ENCODE measurements at places on chromosomes 1 and 21. TPM values are rescaled to one million over a fixed set of nuclear protein-coding genes. Genes with fewer than 3 reads are reported as not detected.

Gene PER3
- 0.11 TPM for total RNA-seq

Gene TTC22
- total RNA-seq, result 4.2 TPM

Gene ACKR1
- total RNA-seq, result 0.35 TPM

Gene EFCAB7
- total RNA-seq, result 5.7 TPM

Gene C8A
- 0.19 TPM for total RNA-seq

Gene RIMKLA
- total RNA-seq, result 0.19 TPM

Gene CAMK2N1
- 0.23 TPM for total RNA-seq

Gene KCND3
- total RNA-seq, result not detected

GRCh38 chr1:101178688-101179491, 57.9 kb upstream of the S1PR1 start:
- no peaks in the 10 kb centered on the region for H3K36me3 ChIP-seq
- peak overlapping the region; percentile 94 for H3K27ac ChIP-seq
- peaks cover 16% of the 10 kb centered on the region for H3K4me1 ChIP-seq
- H3K27me3 ChIP-seq, result no peaks in the 10 kb centered on the region

DNA sequence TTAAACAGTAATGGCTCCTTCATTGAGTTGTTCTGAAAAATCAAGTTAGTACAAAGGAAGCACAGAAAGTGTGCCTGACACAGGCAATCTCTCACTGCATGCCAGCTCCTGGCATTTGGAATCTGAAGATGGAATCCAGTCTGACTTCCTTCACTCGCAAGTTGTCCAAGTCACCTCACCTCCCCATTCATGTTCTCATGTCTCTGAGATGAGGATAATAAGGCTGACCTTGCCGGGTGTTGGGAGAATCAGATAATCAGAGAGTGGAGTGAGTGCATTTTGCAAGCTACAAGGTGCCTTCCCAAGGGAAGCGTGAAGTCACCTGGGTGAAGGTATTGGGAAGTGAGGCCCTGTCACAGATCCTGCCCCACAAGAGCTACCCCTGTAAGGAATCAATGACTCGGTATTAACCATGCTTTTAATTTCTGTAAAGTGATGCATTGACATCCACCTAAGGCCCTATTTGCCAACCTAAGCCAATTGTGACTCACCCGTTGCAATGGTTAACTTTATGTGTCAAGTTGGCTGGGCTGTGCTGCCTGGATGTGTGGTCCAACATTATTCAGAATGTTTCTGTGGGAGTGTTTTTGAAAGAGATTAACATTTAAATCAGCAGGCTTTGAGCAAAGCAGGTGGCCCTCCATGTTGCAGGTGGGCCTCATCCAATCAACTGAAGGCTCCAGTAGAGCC, 62.5 kb upstream of the TARBP1 start:
- DNase-seq, result no peak
- no peaks in the 10 kb centered on the region for H3K27me3 ChIP-seq
- H3K4me1 ChIP-seq, result no peaks in the 10 kb centered on the region
- no peak overlapping the region for H3K4me3 ChIP-seq
- H3K27ac ChIP-seq, result no peak overlapping the region
- no peaks in the 10 kb centered on the region for H3K36me3 ChIP-seq

GRCh38 chr1:197063212-197063611, 3.8 kb downstream of the F13B start:
- no peak for DNase-seq
- H3K4me3 ChIP-seq, result no peak overlapping the region
- no peak overlapping the region for H3K27ac ChIP-seq
- H3K36me3 ChIP-seq, result no peaks in the 10 kb centered on the region
- H3K4me1 ChIP-seq, result no peaks in the 10 kb centered on the region
- no peaks in the 10 kb centered on the region for H3K27me3 ChIP-seq

DNA sequence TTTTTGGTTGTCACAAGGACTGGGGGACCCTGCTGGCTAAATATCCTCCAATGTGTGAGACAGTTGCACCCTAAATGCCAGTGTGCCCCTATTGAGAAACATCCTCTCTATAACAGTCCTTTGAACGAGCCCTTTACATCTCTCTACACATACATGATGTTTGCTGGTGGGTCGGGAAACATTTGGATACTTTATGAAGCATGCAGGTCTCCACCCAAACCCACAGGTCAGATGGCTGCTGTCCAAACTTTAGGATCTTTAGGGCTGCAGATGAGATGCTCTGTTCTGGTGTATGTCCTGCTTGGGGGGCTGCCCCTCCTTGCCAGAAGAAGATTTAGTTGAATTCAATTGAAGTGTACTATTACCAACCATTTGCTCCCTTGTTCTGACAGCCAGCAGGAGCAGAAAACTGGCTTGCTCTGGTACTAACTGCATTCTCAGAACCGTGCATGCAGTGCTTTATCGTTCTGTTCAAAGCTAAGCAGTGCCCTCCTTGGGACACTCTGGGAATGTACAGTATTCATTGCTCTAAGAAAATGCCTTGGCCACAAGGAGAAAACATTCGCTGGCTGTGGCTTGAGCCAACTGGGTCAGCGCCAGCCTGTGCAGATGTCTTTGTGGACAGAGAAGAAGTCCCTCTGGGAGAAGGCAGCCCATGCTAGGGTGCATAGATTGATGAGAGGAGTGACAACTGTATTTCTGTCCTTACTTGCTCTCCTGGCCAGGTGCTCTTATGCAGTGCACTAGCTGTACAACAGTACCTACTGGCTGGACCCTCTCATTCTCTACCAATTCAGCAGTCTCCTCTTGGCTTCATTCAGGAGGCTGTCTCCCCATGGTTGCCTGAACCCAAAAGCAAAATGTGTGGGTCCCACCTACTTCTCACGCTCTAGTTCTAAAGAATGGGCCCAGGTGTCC, 61.4 kb upstream of the DIRAS3 start:
- H3K4me1 ChIP-seq, result no peaks in the 10 kb centered on the region
- no peaks in the 10 kb centered on the region for H3K27me3 ChIP-seq
- no peaks in the 10 kb centered on the region for H3K36me3 ChIP-seq
- no peak for DNase-seq
- H3K4me3 ChIP-seq, result no peak overlapping the region
- H3K27ac ChIP-seq, result no peak overlapping the region

DNA sequence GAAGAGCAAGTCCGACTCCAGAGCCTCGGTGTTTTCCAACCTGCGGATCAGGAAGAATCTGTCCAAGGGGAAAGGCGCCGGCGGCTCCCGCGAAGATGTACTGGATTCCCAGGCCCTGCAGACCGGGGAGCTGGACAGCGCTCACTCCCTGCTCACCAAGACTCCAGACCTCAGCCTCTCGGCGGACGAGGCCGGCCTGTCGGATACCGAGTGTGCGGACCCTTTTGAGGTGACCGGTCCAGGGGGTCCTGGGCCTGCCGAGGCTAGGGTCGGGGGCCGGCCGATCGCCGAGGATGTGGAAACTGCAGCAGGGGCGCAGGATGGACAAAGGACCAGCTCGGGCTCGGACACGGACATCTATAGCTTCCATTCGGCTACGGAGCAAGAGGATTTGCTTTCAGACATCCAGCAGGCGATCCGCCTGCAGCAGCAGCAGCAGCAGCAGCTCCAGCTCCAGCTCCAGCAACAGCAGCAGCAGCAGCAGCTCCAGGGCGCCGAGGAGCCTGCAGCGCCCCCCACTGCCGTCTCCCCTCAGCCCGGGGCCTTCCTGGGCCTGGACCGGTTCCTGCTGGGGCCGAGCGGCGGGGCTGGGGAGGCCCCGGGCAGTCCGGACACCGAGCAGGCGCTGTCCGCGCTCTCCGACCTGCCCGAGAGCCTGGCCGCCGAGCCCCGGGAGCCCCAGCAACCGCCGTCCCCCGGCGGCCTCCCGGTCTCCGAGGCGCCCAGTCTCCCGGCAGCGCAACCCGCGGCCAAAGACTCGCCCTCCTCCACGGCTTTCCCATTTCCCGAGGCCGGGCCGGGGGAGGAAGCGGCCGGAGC, 827 bp downstream of the FMN2 start:
- no peaks in the 10 kb centered on the region for H3K36me3 ChIP-seq
- no peaks in the 10 kb centered on the region for H3K27me3 ChIP-seq
- H3K4me1 ChIP-seq, result no peaks in the 10 kb centered on the region

DNA sequence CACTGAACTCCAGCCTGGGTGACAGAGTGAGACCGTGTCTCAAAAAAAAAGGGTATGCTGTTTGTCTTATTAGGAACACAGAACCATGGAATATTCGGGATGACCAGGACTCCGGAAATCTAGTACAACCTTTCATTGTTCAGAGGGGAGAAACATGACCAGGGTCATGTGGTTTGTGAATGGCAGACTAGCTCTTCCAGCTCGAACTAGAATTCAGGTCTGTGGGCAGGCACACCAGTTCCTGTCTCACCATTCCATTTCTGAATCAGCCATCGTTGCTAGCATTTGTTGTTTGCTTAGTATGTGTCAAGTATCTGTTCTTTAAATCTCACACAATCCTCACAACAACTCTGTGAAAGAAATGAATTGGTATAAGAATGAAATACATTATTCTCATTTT, 50.9 kb downstream of the MDM4 start:
- no peaks in the 10 kb centered on the region for H3K27me3 ChIP-seq
- no peak overlapping the region for H3K27ac ChIP-seq
- no peaks in the 10 kb centered on the region for H3K36me3 ChIP-seq
- no peak for DNase-seq
- peaks cover 24% of the 10 kb centered on the region for H3K4me1 ChIP-seq

GRCh38 chr1:7388488-7389185, 382.5 kb upstream of the VAMP3 start:
- no peaks in the 10 kb centered on the region for H3K36me3 ChIP-seq
- no peak for DNase-seq
- H3K27me3 ChIP-seq, result no peaks in the 10 kb centered on the region

DNA sequence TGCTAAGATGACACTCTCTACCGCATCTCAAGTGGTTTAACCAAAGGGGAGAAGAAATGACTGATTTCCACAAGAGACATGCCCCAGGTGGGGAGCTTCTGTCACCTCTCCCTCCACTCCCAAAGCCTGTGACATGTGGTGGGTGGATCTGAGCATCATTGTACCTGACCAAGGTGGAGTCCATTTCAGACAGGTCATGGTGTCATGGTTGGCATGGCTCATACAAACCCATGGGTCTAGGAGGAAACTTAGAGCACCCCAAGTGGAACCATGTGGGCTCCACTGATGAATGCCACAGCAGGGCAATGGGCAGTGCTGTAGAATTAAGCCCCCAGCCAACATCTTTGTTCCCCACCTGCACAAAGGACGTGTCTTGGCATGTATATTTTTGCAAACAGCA, 131.5 kb upstream of the EDN2 start:
- peaks cover 3% of the 10 kb centered on the region for H3K4me1 ChIP-seq
- no peaks in the 10 kb centered on the region for H3K36me3 ChIP-seq
- DNase-seq, result no peak
- no peaks in the 10 kb centered on the region for H3K27me3 ChIP-seq

DNA sequence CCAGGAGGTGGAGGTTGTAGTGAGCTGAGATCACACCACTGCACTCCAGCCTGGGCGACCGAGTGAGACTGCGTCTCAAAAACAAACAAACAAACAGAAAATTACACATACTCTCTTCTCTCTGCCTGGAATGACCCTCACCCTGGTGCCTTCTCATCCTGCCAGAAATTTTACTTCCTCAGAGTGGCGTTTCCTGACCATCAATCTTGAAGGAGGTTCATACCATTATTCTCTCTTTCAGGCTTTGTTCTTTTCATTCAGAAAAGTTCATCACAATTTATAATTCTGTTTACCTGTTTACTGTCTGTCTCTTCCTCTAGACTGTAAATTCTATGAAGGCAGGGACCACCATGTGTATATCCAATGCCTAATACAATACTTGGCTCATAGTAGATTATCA, 79.3 kb downstream of the RPS6KA1 start:
- no peaks in the 10 kb centered on the region for H3K36me3 ChIP-seq
- no peaks in the 10 kb centered on the region for H3K4me1 ChIP-seq
- H3K4me3 ChIP-seq, result no peak overlapping the region
- H3K27me3 ChIP-seq, result no peaks in the 10 kb centered on the region
- no peak overlapping the region for H3K27ac ChIP-seq

DNA sequence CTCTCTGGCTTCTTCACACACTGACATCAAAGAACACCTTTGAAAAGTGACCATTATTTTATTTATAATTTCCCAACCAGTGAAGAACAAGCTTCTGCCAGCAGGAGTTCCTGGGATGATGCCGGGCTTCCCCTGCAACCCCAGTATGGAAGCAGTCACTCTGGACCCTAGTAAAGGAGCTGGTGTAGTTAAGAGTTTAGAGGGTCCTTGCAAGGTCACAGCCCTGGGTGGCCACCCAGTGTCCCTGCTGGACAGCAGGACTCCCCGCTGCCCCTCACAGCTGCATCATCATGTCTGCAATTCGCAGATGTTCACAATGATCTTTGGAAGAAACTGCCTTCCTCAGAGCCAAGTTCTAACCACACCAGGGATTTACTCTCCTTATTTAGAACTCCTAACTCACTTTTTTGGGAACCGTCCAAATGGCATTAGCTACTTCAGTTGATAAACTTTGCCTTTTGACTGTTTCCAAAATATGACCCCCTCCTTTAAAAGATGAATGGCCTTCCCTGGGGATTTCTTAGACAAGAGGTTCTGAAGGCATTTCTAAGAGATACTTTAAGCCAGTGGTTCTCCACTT, 90.6 kb downstream of the HIVEP3 start:
- no peaks in the 10 kb centered on the region for H3K36me3 ChIP-seq
- no peaks in the 10 kb centered on the region for H3K4me1 ChIP-seq
- no peak overlapping the region for H3K4me3 ChIP-seq
- H3K27ac ChIP-seq, result no peak overlapping the region
- H3K27me3 ChIP-seq, result no peaks in the 10 kb centered on the region

- no peak overlapping the region for H3K27ac ChIP-seq
- no peaks in the 10 kb centered on the region for H3K4me1 ChIP-seq
- no peaks in the 10 kb centered on the region for H3K27me3 ChIP-seq
- H3K4me3 ChIP-seq, result no peak overlapping the region
Observed at GRCh38 chr1:157090771-157091170, 8.8 kb downstream of the ETV3L start.

DNA sequence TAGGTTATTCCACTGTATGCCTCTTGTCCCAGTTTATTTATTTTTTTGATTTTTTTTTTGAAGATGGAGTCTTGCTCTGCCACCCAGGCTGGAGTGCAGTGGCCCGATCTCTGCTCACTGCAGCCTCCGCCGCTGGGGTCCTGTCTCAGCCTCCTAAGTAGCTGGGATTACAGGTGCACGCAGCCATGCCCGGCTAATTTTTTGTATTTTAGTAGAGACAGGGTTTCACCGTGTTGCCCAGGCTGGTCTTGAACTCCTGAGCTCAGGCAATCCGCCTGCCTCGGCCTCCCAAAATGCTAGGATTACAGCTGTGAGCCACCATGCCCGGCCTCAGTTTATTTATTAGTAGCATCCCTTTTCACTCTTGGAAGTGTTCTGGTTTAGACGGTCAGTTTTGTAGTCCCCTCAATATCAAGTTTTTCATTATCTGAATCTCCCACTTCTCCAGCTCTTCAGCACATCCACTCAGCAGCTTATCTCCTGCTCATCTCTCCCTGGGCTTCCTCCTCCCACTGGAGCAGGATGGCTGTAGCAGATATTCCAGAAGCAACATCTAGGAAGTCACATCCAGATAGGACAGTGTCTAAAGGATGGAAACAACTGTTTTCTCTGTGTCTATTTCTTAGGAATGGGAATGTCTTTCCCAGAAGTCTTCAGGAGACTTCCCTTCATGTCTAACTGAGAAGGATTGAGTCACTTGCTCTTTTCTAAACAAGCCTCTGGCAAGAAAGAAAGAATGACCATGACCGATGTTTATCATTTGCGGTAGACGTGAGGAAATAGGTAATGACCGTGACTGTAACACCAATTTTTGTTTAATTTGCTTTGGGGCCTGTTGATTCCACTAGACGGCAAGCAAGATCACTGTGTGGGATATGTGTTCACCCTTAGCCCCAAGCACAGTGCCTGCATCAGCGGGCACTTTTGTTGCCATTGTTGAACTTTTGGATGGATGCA, 14.4 kb downstream of the CCDC190 start:
- no peak for DNase-seq
- no peak overlapping the region for H3K4me3 ChIP-seq
- no peaks in the 10 kb centered on the region for H3K4me1 ChIP-seq
- H3K36me3 ChIP-seq, result no peaks in the 10 kb centered on the region

All from GM12878 (cell line).